ENCODE measurements at places on chromosomes 11 and 22.
A peak's percentile ranks its signal among the peaks of the same experiment; 100 is the strongest.

GRCh38 chr11:77191823-77192495, 63.9 kb downstream of the MYO7A start:
- DNase-seq, result peak; percentile 53

GRCh38 chr22:27269751-27270543, 531.6 kb downstream of the MN1 start:
- no peak for DNase-seq

GRCh38 chr11:32886180-32886579, 6.4 kb upstream of the QSER1 start:
- DNase-seq, result no peak

GRCh38 chr11:621838-622237, 2.9 kb downstream of the CDHR5 start:
- no peak for DNase-seq

DNA sequence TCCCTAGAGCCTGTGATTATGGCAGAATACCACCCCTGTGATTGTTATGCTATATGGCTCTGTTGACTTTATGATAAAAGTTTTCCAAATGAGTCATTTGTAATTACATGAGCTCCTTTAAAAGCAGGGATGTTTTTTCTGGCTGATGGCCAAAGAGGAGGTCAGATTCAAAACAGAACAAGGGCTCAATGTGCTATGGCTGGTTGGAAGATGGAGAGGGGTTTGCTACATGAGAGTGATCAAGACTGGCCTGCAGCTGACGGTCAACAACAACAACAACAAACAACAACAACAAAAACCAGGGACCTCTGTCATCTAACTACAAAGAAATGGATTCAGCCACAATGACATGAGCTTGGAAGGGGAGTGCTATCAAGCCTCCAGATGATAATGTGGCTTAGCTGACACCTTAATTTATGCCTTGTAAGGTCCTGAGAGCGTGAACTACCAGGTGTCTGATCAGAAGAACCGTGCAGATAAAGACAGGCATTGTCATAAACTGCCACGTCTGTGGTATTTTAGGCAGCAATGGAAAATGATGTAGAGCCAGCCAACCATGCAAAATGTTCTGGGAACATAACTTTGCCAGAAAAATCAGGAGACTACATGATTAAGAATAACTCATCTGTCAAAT, 47.2 kb downstream of the PIWIL3 start:
- peak; percentile 83 for DNase-seq

All from NCI-H748 treated with DMSO at 0.1 percent for 48 hours (cell line).